ENCODE measurements at places on chromosomes 3 and 15.

- DNase-seq: no peak
These were observed 9.8 kb downstream of the SLC6A1 start for GRCh38 chr3:11002371-11002807.

- no peak for DNase-seq
These were observed 120.1 kb downstream of the VGLL4 start for GRCh38 chr3:11523572-11524101.

GRCh38 chr3:150640256-150640655 is 37.1 kb downstream of the SELENOT start:
- DNase-seq: no peak

- DNase-seq: no peak
These were observed 19.5 kb downstream of the AMOTL2 start for GRCh38 chr3:134354612-134355251.

GRCh38 chr3:100029689-100030088 is 84.6 kb downstream of the FILIP1L start:
- no peak for DNase-seq

DNA sequence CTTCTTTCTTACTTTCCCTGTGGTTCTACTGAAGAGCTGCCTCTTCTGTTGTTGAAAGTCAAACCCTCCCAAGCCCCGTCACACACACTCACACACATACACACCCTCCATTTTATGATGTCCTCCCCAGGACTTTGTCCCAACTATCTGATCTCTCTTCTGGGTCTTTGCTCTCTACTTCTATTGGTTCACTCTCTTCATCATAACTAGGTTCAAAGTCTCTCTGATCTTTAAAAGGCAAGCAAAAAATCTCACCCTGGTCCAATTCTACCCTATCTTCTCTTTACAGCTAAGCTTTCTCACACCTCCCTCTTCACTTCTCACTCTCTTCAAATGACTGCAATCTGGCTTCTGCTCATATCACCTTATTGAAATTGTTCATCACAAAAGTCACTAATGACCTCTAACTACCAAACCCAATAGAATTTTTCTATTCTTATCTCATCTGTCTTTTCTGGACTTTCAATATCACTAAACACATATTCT is 34.8 kb downstream of the LRRFIP2 start:
- no peak for DNase-seq
